Stimulated activated CD8-positive, alpha-beta memory T cell treated with anti-CD3 and anti-CD28 coated beads, Interleukin-15, amount 100 ng/mL, for 4 hours (primary cell): ENCODE measurements at places on chromosomes 4 and X.

DNA sequence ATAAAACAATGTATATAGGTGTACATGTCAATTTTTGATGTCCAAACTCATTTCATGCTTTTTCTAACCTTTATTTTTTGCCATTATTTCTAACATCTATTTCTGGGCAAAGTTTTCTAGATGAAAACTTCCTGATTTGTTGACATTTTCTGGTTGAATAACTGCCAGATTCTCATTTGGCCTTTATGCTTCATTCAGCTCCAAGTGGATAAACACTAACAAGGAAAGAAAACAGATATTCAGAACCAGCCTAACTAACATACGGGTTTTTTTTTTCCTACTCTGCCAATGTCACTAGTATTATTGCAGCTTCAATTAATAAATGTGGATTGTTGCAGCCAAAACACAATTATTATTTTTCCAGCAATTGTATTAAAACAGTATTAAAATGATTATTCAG is 50.9 kb upstream of the RAP1GDS1 start:
- no peak for DNase-seq

DNA sequence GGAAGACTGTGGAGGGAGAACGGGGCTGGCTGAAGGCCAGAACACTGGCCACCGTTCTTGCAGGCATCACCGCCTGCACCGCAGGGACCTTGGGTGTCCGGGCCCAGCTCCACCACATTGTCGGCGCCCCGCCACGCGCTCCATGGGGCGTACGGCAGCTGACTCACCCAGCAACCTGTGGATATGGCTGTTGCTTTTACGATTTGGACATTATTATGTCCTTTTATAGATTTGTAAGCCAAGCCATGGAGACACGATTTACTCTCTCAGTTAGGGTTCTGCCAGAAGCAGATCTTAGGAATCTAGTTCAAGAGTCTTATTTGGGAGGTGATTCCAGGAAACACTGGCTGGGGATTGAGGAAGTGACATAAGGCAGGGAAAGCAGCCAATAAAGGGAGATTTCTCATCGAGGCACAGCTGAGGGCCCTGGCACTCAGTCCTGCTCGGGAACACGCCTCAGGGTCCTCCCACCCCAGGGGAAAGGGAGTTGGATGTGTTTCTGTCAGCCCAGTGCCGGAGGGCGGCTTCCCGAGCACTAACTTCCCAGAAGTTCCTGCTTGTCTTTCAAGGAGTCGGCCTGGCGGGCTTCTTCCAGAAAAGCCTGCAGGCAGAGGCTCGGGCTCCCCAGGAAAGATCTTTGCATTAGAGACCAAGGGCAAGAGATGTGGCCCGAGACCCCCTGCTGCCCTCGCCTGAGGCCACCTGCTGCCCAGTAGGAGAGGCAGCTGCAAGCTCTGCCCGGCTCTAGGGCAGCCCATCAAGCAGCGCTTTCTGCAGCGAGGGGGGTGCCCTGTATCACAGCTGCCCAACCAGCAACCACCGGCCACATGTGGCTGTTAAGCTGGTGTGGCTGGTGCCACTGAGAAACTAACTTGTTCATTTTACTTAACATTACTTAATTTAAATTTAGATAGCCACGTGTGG is 52.9 kb downstream of the CRMP1 start:
- no peak for DNase-seq

GRCh38 chrX:85836868-85837267 is 210.5 kb downstream of the CHM start:
- DNase-seq: no peak

- DNase-seq: no peak
Measured at GRCh38 chr4:52894443-52894842, 32.3 kb downstream of the RASL11B start.

DNA sequence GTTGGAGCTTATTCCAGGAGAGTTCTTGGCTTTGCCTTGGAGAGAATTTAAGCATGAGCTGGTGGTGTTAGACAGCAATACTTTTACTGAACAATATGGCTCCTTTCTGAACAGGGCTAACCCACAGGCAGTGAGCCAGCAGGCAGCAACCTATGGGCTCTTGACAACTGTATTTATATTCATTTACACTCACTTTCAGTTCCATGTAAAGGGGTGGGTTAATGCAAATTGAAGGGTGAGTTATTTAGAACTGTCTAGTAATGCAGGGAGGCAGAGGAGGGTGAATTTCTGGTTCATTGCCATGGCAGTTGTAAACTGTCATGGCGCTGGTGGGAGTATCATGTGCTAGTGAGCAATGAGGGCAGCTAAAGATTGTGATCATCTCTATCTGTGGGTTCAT is 15.7 kb downstream of the FOXR2 start:
- DNase-seq: no peak

GRCh38 chr4:11467931-11468330 is 39.2 kb upstream of the HS3ST1 start:
- no peak for DNase-seq

- no peak for DNase-seq
Measured at GRCh38 chr4:56211202-56211601, 176.1 kb downstream of the AASDH start.

GRCh38 chrX:57821703-57822387 is 88.4 kb downstream of the ZXDA start:
- peak; percentile 1 for DNase-seq

- no peak for DNase-seq
Measured at GRCh38 chrX:104659005-104659744, 93.2 kb downstream of the IL1RAPL2 start.

DNA sequence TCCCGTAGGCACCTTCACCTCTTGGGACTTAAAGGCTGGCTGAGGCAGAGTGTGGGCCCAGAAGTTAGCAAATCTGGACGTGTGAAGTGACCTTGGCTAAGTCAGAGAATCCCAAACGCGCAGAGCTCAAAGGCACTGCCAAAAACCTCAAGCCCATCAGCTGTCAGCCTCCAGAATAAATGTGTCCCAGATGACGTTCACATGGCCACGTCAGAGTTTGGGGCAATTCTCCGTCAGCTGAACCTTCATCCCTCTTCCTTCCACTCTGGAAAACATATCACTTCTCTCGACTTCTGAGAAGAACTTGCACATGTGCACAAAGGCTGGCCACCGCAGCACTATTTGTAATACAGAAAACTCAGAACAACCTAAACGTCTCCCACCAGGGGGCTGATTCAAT is 35.7 kb upstream of the APLN start:
- DNase-seq: no peak

GRCh38 chr4:3308691-3309090 is 15.9 kb downstream of the RGS12 start:
- DNase-seq: no peak

DNA sequence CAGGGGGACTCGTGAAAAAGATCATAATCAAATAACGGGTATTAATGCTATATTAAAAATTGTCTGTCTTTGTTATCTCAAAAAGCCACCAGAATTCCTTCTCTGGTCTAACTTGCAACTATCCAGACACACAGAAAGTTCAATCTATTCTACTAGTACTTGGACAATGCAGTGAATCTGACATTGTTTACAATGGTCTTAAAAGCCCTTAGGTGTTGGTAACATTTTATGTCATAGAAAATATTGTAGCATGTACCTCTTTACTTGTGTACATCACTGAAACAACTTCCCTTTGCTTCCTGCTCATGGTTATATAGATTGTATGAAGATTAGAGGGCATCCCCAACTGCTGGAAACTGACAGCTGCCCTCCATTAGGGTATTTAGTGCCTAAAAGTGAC is 71.1 kb upstream of the PPP3CA start:
- no peak for DNase-seq

GRCh38 chr4:138348055-138348454 is 105.9 kb upstream of the SLC7A11 start:
- no peak for DNase-seq

DNA sequence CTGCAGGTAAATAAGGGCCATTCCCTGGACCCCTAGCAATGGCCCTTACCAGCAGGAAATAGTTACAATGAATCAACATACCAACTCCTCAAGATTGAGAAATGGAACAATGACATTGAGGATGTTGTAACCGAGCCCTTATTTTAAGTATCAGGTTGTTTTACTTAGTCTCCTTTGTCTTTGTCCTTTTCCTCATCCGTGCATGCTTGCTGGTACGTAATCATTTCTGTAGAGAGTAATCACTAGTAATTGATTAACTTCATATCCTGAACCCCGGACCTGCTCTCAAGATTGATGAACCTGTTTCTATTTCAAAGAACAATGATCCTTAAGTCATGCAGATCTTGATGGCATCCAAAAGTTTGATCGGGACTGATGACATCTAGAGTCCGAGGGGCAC is 98.6 kb upstream of the LANCL3 start:
- DNase-seq: no peak

DNA sequence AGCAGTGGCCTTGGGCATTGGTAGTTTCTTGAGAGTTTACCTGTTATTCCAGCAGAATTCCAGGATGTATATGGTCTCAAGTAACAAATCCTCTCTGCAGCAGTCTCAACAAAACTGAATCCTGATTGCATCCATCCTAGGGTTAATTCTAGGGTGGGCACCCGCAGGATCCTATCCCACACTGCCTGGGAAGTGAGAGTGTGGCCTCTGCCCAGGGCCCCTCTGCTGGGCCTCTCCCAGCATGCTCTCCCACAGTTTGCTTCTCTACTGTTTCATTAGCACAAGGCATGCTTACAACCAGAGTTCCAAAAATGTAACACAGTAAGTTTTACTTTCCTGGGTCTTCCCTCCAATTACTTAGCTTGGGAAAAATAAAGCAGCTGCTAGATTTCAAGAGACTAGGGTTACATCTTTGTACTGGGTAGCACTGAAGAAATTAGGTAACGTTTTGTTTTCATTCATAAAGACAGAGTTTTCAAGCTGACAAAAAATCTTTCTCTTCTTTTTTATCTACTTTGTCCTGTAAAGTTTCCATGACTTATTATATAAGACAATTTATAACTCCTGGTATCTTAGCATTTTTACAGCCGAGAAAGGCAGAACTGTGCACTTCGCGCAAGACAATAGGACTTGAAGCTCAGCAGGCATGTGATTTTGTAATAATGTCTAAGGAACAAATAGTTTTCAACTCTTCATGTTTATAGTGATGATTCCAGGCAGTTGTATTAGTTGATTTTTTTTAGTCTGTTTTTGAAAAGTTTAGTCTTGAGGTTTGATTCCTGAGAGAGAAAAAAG is 131.2 kb upstream of the PCDH18 start:
- DNase-seq: no peak

DNA sequence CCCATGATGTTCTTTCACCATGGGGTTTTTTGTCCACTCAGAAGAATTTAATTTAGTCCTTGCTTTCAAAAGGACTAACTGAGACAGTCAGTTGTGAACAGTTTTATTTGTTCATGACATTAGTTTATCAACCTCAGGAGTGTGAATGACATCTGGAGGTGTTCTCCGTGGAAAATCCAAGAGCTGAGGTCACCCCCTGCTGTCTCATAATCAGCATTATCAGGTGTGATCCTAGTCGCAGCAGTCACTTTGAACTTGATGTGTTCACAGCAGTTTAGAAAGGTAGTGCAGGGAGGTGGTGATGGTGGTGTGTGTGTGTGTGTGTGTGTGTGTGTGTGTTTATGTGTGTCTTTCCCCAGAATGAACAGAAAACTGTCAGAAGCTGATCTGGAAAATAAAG is 1760.8 kb upstream of the PCDH10 start:
- no peak for DNase-seq

GRCh38 chrX:51395810-51396728 is 63.4 kb downstream of the NUDT10 start:
- peak; percentile 10 for DNase-seq

- no peak for DNase-seq
Measured at GRCh38 chr4:41281038-41281634, 24.4 kb downstream of the UCHL1 start.

DNA sequence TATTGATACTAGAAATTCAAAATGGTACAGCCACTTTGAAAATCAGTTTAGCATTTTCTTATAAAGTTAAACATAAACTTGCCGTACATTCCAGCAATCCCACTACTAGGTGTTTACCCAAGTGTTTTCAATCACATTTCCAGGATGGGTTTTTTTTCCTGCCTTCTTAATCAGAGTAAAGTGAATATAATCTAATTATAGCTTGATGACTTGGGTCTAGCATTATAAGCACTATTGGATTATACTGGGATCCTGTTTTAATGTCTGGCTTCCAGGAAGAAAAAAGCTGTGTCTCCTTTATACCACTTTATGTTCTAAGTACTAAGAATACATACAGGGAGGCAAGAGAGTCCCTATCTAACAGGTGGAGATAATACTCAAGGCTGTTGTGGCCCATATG is 103.3 kb upstream of the KLHL13 start:
- no peak for DNase-seq

DNA sequence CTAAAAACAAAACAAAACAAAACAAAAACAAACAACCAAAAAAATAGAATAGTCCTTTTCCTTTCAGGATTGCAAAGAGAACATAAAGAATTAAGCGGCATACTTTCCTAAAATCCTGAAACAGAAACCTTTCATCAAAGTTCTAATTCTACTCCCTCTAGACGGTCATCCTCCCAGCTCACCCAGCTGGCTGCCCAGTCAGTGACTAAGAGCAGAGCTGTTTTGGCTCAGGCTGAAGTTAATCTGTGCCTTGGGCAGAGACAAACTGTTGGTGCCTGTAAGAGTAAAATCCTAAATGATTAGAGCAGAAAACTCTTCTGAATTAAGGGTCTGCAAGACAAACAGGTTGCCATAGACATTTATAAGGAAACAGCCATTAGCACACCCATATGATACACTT is 17.6 kb upstream of the WAS start:
- no peak for DNase-seq

- no peak for DNase-seq
Measured at GRCh38 chr4:17502756-17503155, 9.1 kb downstream of the QDPR start.

DNA sequence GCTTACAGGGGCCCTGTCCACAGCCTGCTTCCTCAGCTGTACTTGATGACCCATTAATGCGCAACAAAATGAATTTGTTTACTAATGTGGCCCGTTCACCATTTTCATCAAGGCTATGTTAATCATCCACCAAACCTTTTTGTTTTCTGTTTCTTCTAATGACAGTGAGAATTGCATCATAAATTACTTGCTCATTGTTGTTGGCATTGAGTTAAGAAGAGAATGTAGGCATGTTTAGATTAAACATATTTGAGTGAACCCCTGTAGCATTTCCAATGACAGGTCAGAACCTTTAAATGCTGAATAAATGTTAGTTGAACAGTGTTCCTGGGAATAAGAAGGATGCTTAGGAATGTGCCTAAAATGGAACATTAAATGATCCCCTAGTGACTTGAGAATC is 183.4 kb downstream of the SPRY1 start:
- DNase-seq: no peak
